ENCODE measurements at places on chromosomes 16 and 17.

GRCh38 chr16:49937886-49938285, 82.0 kb upstream of the ZNF423 start:
- DNase-seq = no peak

- no peak for DNase-seq
Observed at GRCh38 chr17:62064029-62064790, 868 bp downstream of the MED13 start.

- DNase-seq = no peak
Observed at GRCh38 chr16:56626685-56627084, 1.1 kb downstream of the MT1E start.

- no peak for DNase-seq
Observed at GRCh38 chr16:83967091-83967490, 953 bp upstream of the NECAB2 start.

DNA sequence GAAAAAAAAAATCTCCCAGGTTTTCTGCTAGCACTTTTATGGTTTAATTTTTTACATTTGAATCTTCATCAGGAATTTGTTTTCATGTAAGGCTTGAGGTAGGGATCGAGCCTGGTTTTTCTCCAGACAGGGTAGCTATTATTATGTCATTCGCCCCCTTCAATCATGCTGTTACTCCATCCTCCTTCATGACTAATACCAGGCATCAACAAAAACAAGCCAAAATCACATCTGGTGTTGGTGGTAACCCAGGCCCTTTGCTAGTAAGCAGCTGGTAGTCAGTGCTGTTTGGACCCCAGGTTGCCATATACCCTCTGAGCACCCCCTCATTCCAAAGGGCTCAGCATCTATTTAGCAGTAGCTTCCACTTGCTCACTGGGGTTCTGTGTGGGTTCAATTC, 29.5 kb downstream of the DRC3 start:
- no peak for DNase-seq

DNA sequence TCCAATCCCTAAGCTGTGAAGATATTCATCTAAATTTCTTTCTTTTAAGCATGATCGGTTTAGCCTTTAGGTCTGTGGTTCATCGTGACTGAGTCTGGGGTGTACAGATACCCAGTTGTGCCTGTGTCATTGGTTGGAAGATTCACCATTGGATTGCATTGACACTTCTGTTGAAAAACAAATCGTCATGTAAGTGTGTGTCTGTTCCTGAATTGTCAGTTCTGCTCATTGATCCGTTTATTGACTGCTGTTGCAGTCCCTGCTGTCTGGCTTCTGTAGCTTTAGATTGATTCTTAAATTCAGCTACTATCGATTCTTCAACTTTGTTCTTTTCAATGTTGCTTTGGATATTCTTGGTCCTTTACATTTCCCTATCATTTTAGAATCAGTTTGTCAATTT, 21.0 kb upstream of the ZNF469 start:
- DNase-seq = no peak

All from stimulated activated CD4-positive, alpha-beta T cell treated with anti-CD3 and anti-CD28 coated beads, Interleukin-1b, Interleukin-23, amount 100 ng/mL, for 48 hours (primary cell).